CD4-positive, alpha-beta memory T cell (primary cell): ENCODE measurements at places on chromosomes 5 and 9. TPM values are rescaled to one million over a fixed set of nuclear protein-coding genes. Genes with fewer than 3 reads are reported as not detected.

PARP8 gene
- 94.6 TPM for polyA plus RNA-seq

KIAA0825 gene
- polyA plus RNA-seq = 2.0 TPM

FAM169A gene
- 2.5 TPM for polyA plus RNA-seq

GALNT12 gene
- polyA plus RNA-seq = 3.1 TPM

SPATA31A3 gene
- not detected for polyA plus RNA-seq

GDNF gene
- polyA plus RNA-seq = not detected

GRCh38 chr5:163566678-163567077 is 61.3 kb downstream of the MAT2B start:
- H3K4me3 ChIP-seq = no peak overlapping the region
- H3K4me1 ChIP-seq = peaks cover 17% of the 10 kb centered on the region
- DNase-seq = no peak
- no peak overlapping the region for H3K27ac ChIP-seq
- no peaks in the 10 kb centered on the region for H3K36me3 ChIP-seq

DNA sequence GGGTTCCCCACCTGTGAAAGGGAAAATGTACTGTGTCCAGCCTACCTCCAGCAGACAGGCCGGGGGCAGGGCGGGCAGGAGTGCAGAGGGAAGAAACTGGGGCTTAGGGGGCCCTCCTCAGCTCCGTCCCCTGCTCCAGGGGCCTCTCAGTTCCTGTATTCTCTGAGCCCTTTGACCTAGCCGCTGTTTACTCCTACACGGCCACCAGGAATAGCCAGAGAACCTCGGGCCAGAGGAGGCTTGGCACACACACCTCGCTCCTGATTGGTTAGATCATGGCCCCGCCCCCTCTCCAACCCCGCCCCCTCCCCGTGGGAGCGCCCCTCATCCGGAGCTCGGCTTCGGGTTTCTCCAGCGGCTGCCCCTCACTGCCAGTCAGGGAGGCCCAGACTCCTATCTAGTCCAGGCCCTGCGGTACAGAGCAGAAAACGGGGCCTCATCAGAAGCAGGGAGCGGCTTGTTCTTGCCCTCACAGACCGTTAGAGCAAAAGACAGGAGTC is 2.2 kb downstream of the ST6GALNAC6 start:
- DNase-seq = no peak
- peaks cover 42% of the 10 kb centered on the region for H3K36me3 ChIP-seq
- H3K4me1 ChIP-seq = peaks cover 40% of the 10 kb centered on the region
- H3K27me3 ChIP-seq = no peaks in the 10 kb centered on the region
- H3K27ac ChIP-seq = no peak overlapping the region

DNA sequence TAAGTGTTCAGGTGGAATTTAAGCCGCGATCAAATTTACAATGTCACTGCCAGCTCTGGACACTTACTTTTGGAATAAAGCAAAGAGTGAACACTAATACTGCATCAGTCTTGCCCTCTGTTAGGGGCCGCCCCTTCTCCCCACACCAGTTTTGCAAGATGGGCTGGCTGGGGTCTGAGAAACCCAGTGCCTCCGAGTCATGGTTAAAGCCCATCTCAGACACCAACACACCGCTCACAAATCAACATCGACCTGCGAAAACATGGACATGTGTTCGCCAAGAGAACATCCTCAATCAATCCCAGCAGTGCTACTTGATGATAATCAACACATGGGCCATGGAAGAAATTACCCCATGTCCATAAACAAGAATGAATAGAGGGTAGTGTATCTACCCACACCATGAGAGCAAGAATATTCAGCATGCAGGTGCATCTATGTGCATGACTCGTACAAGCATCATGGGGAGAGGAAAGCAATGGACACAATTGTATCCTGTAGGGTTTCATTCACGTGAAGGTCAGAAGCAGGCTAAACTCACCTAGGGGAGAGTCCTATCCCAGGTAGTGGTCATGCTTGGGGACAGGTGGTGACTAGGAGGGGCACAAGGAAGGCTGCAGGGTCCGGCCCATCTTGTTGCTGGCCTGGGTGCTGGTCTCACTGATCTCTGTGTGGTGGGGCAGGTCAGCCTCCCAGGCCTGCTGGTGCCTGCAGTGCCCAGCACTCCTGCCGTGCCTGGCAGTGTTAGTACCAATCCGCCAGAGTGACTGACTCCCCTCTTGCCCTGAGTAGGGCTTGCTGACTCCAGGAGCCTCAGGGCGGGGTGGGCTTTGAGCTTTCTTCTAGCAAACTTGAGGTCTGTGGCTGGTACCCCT is 5.0 kb downstream of the S1PR3 start:
- peaks cover 4% of the 10 kb centered on the region for H3K4me1 ChIP-seq
- H3K4me3 ChIP-seq = no peak overlapping the region
- DNase-seq = no peak
- H3K36me3 ChIP-seq = no peaks in the 10 kb centered on the region

GRCh38 chr5:125011419-125011818 is 265.0 kb upstream of the ZNF608 start:
- H3K27ac ChIP-seq = no peak overlapping the region
- no peaks in the 10 kb centered on the region for H3K4me1 ChIP-seq
- no peaks in the 10 kb centered on the region for H3K36me3 ChIP-seq
- DNase-seq = no peak

- H3K4me1 ChIP-seq = no peaks in the 10 kb centered on the region
- no peak overlapping the region for H3K4me3 ChIP-seq
- H3K36me3 ChIP-seq = no peaks in the 10 kb centered on the region
- no peak for DNase-seq
- H3K27ac ChIP-seq = no peak overlapping the region
- no peaks in the 10 kb centered on the region for H3K27me3 ChIP-seq
Observed at GRCh38 chr5:16482891-16483290, 17.3 kb upstream of the ZNF622 start.

DNA sequence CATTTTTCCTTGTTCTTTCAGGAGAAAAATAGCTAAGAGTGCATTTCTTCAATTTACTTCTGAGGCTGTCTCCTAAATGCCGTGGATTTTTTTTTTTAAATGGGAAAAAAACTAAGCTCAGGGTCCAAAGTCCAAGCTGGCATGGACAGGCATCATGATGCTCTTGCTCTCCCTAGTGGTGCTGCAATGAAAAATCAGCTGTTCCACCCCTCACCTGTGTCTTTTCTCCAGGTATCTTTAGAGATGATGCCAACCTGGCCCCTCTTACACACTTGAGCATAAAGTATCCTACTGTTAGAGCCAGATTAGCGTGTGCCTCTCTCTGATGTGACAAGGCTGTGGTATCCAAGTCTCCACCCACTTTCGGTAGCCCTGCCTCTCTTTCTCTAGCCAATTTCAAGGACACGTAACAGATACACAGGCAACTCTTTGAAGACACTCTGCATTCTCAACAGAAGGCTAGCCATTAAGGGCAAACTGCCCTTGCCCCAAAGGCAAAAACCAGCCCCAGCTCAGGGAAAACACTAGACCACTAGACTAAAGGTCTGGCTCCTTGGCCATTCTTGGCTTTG is 208.8 kb downstream of the SAXO1 start:
- no peak overlapping the region for H3K4me3 ChIP-seq
- peaks cover 8% of the 10 kb centered on the region for H3K4me1 ChIP-seq
- no peaks in the 10 kb centered on the region for H3K36me3 ChIP-seq
- no peak for DNase-seq

DNA sequence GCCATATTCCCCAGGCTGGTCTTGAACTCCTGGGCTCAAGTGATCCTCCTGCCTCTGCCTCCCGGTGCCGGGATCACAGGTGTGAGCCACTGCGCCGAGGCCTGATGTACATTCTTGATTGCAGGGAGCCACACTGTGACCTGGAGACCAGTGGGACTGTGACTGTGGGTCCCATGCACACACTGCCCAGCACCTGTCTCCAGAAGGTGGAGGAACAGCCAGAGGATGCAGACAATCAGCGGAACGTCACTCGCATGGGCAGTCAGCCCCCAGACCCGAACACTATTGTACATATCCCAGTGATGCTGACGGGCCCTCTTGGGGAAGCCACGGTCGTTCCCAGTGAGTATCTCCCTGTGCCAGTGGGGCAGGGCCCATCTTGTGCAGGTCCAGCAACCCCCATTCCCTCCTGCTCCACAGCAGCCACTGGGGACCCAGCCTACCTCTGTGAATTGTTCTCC is 147.3 kb downstream of the CACNA1B start:
- H3K4me3 ChIP-seq = no peak overlapping the region
- H3K27me3 ChIP-seq = no peaks in the 10 kb centered on the region

GRCh38 chr5:88667496-88668201 is 215.3 kb downstream of the MEF2C start:
- H3K36me3 ChIP-seq = no peaks in the 10 kb centered on the region
- peaks cover 28% of the 10 kb centered on the region for H3K4me1 ChIP-seq
- H3K4me3 ChIP-seq = no peak overlapping the region
- peaks cover 78% of the 10 kb centered on the region for H3K27me3 ChIP-seq
- DNase-seq = no peak

GRCh38 chr9:131839281-131840084 is 99.6 kb upstream of the RAPGEF1 start:
- DNase-seq = peak; percentile 69
- no peak overlapping the region for H3K4me3 ChIP-seq
- H3K27ac ChIP-seq = no peak overlapping the region
- H3K4me1 ChIP-seq = peaks cover 23% of the 10 kb centered on the region
